ENCODE measurements at places on chromosomes 7 and 10.
A peak's percentile ranks its signal among the peaks of the same experiment; 100 is the strongest.

GRCh38 chr10:124000792-124001201 lies 92.6 kb downstream of the CHST15 start:
- no peak for DNase-seq

DNA sequence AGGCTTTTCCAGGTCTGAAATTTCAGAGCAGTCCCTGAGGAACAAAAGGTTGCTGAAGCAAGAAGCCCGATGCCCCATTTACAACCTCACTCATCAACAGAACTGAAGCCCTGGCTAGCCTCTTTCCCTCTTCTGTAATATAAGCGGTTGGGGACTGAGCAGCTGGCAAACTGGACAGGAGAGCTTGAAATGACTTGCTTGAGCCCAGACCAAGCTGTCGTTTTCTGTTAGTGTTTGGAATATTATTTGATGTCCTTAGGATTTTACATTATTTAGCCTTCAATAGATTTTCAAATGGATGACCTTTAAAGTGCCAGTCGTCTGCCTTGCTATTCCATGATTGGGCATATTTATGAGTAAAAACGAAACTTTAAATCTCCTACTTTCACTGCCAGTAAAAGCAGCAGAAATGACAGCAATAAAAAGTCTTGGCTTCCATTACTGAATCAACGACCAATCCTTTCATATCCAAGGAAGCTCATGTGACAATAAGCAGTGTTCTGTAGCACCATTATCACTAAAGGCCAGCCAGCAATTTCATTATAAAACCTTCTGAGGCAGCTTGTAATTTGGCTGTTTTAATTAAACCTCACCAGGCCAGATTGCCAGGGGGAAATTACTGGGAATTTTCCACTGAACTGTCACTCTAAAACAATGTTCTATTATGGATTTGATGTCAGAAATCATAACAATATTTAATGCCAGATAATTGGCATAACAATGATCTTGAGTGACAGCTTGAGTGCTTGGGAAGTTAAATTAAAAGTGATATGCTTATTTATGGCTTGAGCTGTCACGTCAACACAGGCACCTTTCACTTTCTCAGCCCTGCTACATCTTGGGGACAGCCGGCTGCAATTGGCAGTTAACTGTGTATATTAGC lies 85.9 kb downstream of the LSMEM1 start:
- peak; percentile 85 for DNase-seq

DNA sequence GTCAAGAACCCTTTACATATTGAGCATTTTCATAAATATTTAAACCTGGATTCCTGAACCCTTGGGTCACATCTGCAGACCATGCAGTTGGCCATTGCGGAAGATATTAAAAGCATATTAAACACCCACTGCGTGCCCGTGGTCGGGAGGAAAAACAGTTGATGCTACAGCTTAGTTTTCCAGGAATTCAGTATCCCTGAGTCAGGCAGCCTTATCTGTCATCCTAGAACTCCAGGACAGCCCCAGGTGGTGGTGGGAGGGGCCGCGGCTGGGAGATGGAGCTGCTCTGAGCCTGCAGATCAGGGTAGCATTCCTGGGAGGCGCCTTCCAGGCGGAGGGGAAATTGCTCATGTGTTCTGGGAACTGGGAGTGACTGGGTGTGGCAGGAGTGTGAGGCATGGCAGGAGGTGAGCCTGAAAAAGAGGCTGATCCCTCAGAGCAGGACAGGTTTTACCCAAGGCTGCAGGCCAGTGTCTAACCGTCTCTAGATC lies 222.9 kb upstream of the SH2B2 start:
- DNase-seq, result no peak

- no peak for DNase-seq
Measured at GRCh38 chr7:22361795-22362194, 4.8 kb upstream of the RAPGEF5 start.

All from retina (tissue), 1 donor.